Kidney glomerular epithelial cell (primary cell): ENCODE measurements at places on chromosomes 6 and 20.
A peak's percentile ranks its signal among the peaks of the same experiment; 100 is the strongest.

- DNase-seq = no peak
These were observed 12.3 kb downstream of the MAP3K7 start for GRCh38 chr6:90574610-90575009.

- DNase-seq = no peak
These were observed 3.6 kb downstream of the ARFRP1 start for GRCh38 chr20:63703976-63704748.

DNA sequence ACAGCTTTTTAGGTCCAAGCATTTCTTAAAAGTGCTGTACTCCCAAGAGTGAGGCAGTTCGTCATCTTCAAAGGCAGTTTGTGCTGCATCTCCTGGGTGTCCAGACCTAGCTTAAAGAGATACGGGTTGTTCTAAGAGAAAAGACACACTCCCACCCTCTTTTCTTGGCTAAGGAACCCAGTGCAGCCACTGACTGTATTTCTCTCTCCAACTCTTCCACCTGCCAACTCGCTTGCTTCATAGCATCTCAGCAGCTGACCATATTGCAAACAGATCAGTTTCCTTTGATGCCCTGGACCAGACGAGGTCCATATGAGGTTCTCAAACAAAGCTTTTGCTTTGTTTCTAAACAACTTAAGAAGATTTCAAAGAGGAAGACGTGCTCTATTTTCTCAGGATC is 101.1 kb downstream of the ISM1 start:
- no peak for DNase-seq

GRCh38 chr6:170136541-170137175 is 154.2 kb downstream of the DLL1 start:
- no peak for DNase-seq

- DNase-seq = no peak
These were observed 115.2 kb upstream of the RUNX2 start for GRCh38 chr6:45212976-45213375.

DNA sequence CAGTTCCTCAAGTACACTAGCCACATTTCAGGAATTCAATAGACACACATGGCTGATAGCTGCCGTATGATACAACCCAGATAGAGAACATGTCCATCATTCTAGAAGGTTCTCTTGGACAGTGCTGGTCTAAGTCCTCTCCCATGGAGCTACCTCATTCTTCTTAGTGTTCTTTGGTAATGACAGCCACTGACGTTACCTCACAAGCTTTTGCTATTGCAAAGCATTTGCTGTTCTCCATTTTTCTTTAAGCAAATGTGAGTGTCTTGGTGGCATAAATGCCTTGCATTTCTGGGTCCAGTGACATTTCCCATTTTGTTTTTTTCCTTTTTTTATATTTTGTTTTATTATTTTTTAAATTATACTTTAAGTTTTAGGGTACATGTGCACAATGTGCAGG is 8.3 kb upstream of the CEBPB start:
- no peak for DNase-seq

- DNase-seq = no peak
These were observed 27.1 kb upstream of the TASP1 start for GRCh38 chr20:13665709-13666395.

DNA sequence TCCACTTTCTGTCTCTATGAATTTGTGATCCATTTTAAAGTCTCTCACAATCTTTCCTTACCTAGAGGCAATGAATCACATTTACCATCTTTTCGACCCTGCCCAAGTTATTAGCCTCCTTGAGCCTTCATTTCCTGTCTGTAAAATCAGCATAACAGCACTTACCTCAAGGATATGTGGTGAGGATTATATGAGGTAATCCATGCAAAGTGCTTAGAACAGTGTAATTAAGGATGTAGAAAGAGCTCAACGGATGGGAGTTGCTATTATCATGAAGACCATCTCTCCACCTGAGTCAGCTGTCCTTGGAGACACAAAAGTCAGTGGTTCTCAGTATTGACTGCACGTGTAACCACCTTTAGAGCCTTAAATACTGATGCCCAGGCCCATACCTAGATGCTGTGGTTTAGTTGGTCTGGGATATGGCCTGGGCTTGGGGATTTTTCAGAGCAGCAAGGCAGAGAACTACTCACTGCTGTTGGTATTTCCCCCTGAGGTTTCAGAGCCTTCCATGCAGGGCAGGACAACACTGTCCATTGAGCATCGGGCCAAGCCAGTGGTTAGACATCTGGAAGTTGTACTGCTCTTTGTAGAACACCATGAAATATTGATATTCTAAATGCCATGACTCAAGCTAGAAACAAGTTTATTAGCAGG is 55.8 kb downstream of the LYRM2 start:
- DNase-seq = no peak

- DNase-seq = no peak
These were observed 142.0 kb upstream of the GMDS start for GRCh38 chr6:2387445-2387844.

- no peak for DNase-seq
These were observed 258.8 kb downstream of the CDC5L start for GRCh38 chr6:44646355-44646754.

GRCh38 chr6:147733686-147734085 is 225.2 kb downstream of the SAMD5 start:
- no peak for DNase-seq

- no peak for DNase-seq
These were observed 20.4 kb downstream of the DSTN start for GRCh38 chr20:17590245-17590644.

DNA sequence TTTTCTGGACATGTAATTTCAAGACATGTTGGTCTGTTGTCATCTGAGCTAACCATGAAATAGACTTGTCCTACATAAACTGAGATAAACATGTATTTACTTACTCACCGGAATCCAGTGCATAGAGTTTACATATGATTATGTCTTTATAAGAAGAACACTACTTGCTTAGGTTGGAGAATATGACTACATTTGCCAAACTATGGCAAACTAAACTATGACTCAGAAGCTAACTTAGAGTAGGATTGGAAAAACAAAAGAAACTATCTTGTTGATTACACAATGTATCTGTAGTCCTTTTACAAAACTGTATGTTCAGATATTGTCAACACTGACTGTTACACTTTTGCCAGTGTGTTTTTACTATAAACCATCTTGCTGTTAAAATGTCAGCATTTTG is 113.3 kb downstream of the CRYBG1 start:
- peak; percentile 7 for DNase-seq

DNA sequence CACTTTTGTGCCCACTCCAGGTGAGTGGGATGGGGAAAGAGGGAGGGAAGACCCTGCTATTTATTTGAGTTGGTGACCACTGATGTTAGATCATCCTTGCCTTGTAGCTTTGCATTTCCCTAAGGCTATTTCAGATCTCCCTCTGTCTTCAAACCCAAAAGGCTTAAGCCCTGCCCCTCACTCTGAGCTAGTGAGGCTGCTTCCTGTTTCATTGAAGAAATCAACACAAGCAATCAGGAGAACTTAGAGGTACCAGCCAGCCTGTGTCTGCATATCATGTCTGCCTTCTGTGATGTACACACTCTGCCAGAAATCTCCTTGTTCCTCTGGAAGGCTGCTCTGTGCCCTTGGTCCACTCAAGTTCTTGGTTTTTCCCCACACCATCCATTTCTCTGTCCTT is 135.3 kb downstream of the ARID1B start:
- no peak for DNase-seq

DNA sequence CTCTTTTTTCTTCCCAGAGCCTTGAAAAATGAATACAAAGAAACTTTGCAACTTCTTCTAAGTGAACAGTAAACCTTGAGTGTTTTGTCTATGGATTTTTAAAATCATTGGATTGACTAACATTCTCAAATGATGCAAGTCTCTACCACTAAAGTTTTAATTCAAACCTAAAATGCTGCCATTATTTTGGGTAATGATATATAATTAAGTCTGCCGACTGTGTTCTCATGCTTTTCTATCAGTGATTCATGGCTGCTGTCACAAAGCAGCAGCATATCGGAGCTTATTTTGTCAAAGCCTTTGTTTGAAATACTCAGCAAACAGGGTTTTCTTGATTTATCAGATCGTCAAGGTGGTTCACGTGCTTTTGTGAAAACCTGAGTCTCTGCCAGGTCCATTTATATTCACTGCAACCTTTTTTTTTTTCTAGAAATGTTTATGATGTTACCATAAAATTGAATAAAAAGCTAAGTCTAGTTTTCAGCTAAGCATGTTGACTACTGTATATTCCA is 96.3 kb downstream of the GJA1 start:
- DNase-seq = no peak

- no peak for DNase-seq
These were observed 156.8 kb upstream of the MLN start for GRCh38 chr6:33960345-33961313.

DNA sequence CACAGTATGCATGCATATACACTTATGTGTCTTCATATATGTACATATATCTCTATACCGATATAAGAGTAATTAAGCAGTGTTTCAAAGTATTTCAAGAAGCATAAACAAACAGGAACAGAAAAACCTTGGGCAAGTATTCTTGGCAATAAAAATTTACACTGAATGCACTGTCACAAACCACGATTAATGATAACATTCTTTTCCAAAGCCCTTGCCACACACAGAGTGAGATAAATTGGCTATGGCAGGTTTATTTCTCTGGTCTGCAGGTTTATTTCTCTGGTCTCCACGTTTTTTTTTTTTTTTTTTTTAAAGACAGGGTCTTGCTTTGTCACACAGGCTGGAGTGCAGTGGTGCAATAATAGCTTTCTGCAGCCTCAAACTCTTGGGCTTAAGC is 73.0 kb downstream of the PPP1R3G start:
- DNase-seq = no peak

DNA sequence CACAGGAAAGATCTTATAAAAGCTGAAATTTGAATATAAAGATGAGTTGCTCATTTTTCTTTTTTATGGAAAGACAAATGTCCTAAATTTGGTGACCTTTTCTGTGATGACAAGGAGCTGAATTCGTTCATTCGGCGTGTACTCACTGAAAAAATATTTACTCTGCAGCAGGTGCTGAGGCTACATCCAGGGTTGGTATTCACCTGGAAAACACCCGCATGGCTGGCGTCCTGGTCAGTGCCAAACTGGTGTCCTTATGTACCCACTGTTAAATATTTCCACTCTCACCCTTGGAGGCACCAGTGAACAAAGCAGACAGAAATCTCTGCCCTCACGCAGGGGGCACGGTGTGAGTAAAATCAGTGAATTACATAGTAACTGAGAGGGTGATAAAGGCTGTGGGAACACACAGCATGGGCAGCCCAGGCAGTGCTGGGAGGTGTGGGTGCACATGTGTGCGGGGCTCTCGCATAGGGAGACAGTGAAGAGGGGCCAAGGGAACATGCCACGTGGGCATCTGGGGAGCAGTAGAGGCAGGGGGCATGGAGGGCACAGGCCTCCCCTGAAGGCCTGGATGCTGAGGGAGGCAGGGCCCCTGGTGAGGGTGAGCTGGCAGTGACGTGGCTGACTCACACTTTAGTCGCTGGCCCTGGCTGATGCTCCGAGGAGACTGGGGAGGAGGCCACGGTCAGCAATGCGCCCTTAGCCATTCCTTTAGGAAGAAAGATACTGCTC is 89.7 kb downstream of the INSM1 start:
- DNase-seq = no peak

GRCh38 chr20:43985121-43985520 is 70.5 kb downstream of the TOX2 start:
- DNase-seq = no peak

GRCh38 chr6:162497389-162497788 is 230.2 kb downstream of the PRKN start:
- no peak for DNase-seq

GRCh38 chr20:41086402-41087324 is 50.7 kb upstream of the PLCG1 start:
- no peak for DNase-seq

GRCh38 chr20:57622579-57623381 is 2.6 kb upstream of the ZBP1 start:
- peak; percentile 90 for DNase-seq
